ENCODE measurements at places on chromosomes 13 and 19.

DNA sequence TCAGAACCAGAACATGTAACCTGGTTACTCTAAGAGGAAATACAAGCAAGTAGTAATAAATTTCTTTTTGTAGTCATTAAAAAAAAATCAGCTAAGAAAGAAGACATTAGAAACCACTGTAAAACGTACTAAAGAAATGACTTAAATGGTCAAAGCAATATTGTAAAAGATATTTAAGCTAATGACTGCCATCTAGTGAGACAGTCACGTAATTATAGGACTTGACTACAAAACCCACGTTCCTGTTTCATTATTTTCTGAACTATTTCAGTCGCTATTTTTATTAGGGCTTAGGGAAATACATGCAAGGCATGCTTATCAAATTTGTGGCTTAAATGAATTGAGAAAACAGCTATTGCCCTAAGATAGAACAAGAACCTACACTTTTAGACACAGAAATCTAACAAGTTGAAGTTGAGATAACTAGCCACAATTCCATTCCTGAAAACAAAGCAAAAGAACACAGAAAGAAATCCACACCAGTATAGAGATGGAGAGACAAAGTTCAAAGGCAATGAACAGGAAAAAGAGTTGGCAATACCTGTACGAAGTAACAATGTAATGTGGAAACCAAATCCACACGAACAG lies 17.9 kb downstream of the ALG5 start:
- peak; percentile 77 for DNase-seq

- no peak for DNase-seq
Measured at GRCh38 chr13:102873653-102874052, 27.8 kb downstream of the ERCC5 start.

GRCh38 chr19:33671211-33671610 lies 49.5 kb downstream of the CHST8 start:
- no peak for DNase-seq

DNA sequence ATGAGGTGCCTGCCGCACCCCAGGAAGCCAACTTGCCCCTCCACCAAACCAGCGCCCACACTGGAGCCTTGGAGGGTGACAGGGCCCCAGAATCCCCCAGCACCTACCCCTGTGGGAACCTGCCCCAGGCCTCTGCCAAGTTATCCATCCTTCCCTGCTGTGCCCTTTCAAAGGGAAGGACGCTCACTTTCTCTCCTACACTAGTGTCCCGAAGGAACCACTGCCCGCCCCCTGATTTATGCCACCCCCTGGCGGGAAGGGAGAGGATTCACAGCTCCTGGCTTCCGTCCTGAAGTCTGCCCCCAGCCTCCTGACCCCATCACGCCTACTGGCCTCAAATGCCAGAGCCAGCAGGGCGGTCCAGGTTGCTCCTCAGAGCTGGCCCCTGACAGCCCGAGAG lies 1.4 kb downstream of the EVI5L start:
- no peak for DNase-seq

DNA sequence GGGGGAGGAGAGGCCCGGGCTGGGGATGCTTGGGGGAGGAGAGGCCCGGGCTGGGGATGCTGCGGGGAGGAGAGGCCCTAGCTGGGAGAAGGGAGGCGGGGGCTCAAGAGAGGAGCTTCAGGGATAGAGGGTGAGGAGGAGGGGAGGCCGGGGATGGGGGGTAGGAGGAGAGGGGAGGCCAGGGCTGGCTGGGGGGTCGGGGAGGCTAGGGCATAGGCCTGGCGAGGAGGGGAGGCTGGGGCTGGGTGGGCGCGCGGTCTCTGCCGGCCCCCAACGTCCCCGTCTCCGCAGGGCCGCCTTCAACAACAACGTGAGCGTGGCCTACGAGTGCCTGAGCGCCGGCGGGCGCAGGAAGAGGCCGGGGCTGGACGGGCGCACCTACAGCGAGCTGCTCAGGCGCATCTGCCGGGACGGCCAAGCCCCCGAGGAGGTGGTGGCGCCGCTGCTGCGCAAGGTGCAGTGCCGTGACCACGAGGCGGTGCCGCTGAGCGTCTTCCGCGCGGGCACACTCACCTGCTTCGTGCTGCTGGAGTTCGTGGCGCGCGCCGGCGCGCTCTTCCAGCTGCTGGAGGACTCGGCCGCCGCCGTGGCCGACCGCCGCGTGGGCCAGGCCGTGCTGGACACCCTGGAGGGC lies 11.4 kb downstream of the TPGS1 start:
- no peak for DNase-seq

GRCh38 chr19:2391118-2391725 lies 31.2 kb downstream of the TMPRSS9 start:
- peak; percentile 46 for DNase-seq

Data from NCI-H1694 treated with DMSO at 0.1 percent for 48 hours (cell line).